ENCODE measurements at places on chromosomes 4 and X.

DNA sequence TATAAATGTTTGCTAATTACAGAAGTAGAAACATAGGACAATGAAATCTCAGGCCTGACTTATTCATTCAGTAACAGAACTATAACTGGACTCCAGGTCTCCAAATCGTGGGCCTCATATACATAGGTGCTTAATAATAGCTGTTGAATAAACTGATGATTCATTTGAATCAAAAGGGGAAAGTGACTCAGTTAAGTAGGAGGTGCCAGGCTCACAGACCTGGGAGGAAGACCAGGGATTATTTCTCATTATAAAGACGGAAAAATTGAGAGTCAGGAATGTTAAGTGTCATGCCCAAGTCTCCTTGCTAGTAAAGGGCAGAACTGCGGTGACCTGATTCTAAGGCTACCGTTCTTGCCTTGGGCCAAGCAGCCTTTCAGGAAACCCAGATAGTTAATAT is 131.5 kb downstream of the HS3ST1 start:
- no peak for DNase-seq

- no peak for DNase-seq
These were observed 879.1 kb downstream of the ARAP2 start for GRCh38 chr4:35365186-35365585.

DNA sequence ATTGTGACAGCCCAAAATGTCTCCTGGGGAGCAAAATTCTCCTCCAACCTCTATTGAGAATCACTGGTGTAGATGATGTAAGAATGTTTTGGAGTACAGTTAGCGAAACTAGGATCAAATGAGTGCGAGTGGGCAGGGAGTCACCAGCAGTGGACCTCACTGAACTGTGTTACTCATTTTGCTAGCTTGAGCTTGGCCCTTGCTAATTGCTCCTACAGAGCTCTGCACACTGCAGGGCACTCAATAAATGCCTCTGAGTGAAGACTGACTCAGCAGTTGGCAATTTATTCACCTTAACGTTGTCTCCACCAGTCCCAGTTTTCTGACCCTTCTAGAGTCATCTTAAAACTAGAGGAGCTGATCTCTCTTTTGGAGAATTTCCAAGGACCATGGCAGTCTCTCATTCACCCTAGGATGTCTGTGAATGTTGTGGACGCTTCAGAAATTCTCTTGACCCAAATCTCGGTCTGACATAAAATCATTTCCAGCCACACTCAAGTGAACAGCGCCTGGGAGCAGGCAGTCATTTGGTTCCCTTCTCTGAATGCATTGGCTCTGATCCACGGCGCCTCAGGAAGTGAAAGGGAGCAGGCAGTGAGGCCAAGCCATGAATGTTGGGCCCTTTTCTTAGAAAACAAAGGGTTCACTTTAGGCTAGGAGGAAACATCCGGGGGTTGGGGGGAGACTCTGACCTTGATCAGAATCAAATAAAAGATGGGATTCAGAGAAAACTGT is 148.1 kb downstream of the NWD2 start:
- DNase-seq, result no peak

GRCh38 chr4:150867148-150867547 is 147.9 kb downstream of the LRBA start:
- DNase-seq, result no peak

DNA sequence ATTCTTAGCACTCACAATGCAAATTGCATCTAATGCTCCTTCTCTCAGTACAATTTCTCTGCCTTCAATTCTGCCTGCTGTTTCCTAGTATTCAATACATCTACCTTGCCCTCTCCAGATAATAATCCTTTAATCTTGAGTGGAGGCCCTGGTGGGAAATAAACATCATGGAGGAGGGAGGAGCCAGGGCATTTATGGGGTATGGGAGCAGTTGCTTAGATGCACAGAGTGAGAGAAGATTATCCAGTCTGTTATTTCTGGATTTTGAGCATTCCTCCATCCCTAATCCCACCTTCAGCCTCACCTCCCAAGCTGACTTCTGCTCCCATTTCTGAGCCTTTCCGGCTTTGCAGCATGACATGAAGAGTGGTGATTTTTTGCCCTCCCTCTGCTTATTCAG is 127.9 kb upstream of the PPP3CA start:
- DNase-seq, result no peak

- no peak for DNase-seq
These were observed 1300.2 kb downstream of the RAPGEF2 start for GRCh38 chr4:160403081-160403480.

GRCh38 chr4:163587867-163588266 is 93.4 kb downstream of the TMA16 start:
- DNase-seq, result no peak

DNA sequence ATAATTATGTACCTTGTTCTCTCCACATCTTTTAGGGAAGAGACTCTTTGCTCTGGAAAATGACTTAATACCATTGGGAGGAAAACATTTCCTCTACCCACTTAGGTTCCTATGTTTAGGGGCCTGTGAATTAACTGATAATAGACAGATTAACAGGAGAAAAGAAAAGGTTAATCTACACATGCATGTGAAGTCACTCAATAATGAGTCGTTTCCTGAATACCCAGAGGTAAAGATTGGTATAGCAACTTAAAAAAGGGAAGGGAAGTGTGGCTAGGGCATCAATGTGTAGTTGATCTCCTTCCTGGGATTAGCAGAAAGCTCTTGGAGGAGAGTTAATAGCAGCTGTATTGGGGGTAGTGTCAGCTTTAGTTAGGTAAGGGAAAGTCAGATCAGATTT is 419.5 kb upstream of the ATOH1 start:
- no peak for DNase-seq

DNA sequence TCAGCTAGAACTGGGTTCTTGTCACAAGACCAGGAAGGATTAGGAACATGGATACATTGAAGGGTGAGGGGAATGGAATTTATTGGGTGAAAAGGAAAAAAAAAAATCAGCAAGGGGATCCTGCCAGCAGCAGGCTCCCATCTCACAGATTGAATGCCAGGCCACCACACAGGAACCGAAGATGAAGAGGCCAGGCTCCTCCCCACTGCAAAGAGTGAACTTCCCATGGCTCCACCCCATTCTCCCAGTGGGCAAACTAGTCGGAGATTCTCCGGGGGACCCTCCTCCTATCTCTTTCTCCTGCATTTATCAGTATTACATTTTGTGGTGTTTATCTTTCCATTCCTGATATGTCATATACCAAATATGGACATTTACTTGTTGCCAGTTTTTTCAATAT is 46.0 kb upstream of the MAGED1 start:
- no peak for DNase-seq

DNA sequence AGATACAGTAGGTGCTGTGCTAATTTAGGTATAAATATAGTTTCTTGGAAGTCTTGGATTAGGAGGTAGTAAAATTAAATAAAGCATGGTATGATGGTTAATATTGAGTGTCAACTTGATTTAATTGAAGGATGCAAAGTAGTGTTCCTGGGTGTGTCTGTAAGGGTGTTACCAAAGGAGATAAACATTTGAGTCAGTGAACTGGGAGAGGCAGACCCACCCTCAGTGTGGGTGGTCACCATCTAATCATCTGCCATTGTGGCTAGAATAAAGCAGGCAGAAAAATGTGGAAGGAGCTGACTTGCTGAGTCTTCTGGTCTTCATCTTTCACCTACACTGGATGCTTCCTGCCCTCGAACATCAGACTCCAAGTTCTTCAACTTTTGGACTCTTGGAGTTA is 153.7 kb upstream of the GK2 start:
- no peak for DNase-seq

DNA sequence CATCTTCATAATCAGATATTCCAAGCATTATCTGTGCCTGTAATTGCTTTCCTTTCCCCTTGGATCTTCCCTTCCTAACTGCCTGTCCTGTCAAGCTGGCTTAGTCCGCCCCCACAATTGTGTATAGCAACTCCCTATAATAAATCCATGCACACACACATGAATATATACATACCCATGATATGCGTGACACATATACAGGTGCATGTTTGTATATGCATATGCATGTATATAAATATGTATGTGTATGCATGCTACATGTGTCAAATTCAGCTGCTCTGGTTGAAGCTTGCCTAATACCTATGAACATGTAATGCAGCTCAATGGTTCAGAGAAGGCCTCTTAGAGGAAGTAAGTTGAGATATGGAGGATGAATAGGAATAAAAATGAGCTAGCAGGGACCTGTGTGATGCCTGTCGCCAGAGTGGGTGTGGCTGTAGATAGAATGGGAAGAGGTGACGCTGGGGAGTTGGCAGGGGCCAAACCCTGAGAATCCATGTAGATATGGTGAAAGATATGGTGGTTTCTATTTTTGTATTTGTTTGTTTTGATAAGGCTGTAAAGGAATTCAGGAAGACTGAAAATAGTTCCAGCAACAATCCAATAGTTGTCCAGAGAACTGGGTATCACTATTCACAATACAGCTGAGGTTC is 595.0 kb upstream of the BOD1L1 start:
- DNase-seq, result no peak

- no peak for DNase-seq
These were observed 14.5 kb upstream of the CCSER1 start for GRCh38 chr4:90112715-90113114.

DNA sequence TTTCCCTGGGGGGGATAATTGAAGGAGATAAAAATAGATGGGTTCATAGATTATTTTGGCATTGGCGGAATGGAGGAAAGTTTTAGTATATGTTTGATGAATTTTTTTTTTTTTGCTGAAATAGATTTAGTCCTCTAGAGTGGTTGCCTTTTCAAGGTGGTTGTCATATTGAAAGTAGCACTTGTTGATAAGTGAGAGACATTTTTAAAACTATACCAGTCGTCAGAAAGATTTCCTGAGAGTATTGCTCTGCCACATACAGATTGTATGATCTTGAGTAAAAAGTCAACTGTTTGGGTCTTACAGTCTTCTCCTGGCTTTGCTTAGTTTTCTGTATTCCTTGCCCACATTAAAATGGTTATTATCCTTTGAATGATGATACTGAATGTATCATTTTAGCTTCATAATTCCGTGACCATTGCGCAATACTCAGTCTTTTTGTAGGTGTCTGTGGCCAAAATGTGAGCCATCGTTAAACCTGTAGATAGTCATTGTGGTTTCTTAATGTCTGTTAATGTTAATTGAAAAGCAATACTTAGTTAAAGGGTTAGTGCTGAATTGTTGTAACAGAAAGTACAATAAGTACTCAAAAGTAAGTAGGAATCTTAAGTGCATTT is 7.1 kb downstream of the SMARCAD1 start:
- DNase-seq, result no peak

GRCh38 chr4:38313175-38313574 is 350.8 kb upstream of the KLF3 start:
- no peak for DNase-seq

- no peak for DNase-seq
These were observed 15.2 kb downstream of the HSD17B11 start for GRCh38 chr4:87375719-87376291.

DNA sequence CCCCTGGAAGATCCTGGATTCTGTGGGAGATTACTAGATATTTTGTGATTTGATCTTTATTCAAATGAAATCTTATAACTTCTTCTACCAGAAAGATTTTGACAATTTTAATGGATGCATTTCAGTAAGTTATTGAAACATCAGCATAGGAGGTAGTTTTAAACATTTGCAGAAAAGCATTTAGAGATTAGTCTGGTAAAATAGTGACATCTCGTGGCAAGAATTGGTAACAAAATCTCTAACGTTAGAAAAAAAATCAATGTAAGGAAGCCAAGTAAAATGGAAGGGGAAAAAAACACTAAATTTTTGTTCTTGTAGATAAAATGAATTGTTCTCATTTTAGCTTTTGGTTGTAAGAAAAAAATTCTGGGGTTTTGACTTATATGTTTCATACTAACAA is 73.3 kb downstream of the TASL start:
- no peak for DNase-seq

GRCh38 chrX:147910607-147911006 is 1.1 kb upstream of the FMR1 start:
- DNase-seq, result no peak

GRCh38 chrX:79182616-79183015 is 38.1 kb downstream of the GPR174 start:
- no peak for DNase-seq

GRCh38 chrX:11261260-11261659 is 32.0 kb upstream of the AMELX start:
- DNase-seq, result no peak

GRCh38 chrX:74603040-74603439 is 11.4 kb downstream of the RLIM start:
- DNase-seq, result no peak

GRCh38 chr4:26779674-26780073 is 81.0 kb upstream of the STIM2 start:
- DNase-seq, result no peak

DNA sequence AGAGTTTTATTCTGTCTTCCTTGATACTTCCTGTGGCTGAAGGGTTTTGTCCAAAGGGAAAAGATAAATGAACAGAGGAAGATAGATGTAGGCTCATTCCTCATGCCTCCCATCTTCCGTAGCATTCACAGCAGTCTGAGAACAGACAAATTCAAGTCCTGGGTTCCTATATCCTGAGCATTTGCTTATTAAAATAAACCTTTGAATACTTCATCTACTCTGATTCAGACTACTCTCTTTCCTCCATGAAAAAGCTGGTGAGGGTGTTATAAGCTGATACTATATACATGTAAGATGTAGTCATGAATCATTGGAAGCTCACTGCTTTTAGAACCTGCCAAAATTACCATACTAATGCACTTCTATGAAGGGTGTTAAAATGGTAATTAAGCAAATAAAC is 61.2 kb downstream of the GAB1 start:
- DNase-seq, result no peak

DNA sequence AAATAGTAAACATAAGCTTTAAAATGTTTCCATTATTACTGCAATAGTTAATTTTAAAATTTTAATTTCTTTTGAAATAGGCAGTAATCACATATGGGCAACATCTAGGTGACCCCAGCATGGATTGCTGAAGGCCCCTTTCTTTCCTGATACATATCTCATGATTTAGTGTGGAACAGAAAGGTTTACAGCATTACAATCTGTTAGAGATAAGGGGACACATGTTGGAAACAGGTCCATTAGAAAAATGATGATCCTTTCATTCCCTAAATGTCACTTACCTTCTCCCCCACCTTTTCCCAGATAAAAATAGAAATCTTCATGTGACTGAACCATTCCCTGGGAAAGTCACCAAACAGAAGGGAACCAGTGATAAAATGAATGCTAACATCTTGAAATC is 90.4 kb downstream of the RASL11B start:
- no peak for DNase-seq

DNA sequence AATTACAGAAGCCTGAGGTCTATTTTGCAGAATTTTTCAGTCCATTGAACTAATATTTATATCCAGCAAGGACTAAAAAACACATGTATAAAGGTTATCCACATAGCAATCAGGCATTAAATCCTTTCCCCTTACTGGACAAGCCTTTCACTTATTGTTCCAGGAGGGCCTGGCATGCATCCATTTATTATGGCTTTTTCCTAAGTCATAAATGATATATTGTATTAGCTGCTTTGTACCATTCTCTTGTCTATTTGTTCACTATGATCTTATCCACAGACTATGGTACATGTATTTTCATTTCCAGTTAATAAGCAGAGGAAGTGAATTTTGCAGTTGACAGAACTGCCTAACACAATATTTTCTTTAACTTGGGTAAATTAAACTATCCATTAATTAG is 105.4 kb upstream of the ANK2 start:
- DNase-seq, result no peak
